ENCODE measurements at places on chromosomes 1 and 21. TPM values are rescaled to one million over a fixed set of nuclear protein-coding genes. Genes with fewer than 3 reads are reported as not detected.

GRCh38 chr1:7534061-7534825 lies 236.9 kb upstream of the VAMP3 start:
- DNase-seq = no peak
- H3K27ac ChIP-seq = no peak overlapping the region
- no peaks in the 10 kb centered on the region for H3K27me3 ChIP-seq
- H3K36me3 ChIP-seq = no peaks in the 10 kb centered on the region
- H3K4me3 ChIP-seq = no peak overlapping the region

- peaks cover 6% of the 10 kb centered on the region for H3K36me3 ChIP-seq
- H3K4me1 ChIP-seq = no peaks in the 10 kb centered on the region
- no peak for DNase-seq
- H3K4me3 ChIP-seq = no peak overlapping the region
- no peaks in the 10 kb centered on the region for H3K27me3 ChIP-seq
- H3K27ac ChIP-seq = no peak overlapping the region
Measured at GRCh38 chr1:108628665-108629064, 32.2 kb downstream of the HENMT1 start.

DNA sequence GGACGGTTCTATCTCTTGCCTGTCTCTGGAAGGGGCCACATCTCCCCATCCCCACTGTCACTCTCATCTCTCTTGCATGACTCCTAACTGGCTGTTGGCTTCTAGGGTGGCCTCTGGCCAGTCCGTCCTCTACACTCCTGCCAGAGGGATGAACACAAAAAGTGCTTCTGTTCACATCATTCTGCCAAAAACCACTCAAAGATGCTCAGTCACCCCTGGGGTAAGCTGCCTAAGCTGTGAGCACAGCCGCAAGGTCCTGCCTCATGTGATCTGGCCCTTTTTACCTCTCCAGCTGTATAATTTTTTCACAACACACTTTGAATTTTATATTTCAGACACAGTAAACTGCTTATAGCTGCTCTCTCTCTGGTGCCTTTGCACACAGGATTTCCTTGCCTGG lies 97.6 kb upstream of the CD34 start:
- H3K4me1 ChIP-seq = no peaks in the 10 kb centered on the region
- no peak for DNase-seq
- no peak overlapping the region for H3K27ac ChIP-seq
- no peak overlapping the region for H3K4me3 ChIP-seq
- H3K27me3 ChIP-seq = no peaks in the 10 kb centered on the region

DNA sequence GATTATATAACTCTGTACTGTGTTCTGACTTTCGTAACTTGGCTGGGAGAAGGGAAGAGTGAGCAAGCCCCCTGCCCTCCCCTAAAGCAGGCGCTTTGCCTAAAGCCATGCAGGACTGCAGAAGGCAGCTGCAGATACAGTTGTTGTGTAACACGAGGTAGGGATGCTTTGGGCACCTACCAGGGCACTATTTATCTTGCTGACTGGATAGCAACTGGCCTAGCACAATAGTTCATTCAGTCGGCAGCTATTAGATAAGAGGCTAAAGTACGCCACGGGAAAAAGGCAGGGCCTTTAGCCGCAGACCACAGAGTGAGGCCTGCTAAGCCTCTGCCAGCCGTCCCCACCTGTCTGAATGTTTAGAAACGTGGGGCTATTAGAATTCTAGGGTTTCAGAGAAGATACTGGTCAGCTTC lies 80.9 kb downstream of the TTC3 start:
- H3K27ac ChIP-seq = no peak overlapping the region
- no peak overlapping the region for H3K4me3 ChIP-seq
- no peak for DNase-seq
- H3K36me3 ChIP-seq = peaks cover 27% of the 10 kb centered on the region
- H3K4me1 ChIP-seq = no peaks in the 10 kb centered on the region

DNA sequence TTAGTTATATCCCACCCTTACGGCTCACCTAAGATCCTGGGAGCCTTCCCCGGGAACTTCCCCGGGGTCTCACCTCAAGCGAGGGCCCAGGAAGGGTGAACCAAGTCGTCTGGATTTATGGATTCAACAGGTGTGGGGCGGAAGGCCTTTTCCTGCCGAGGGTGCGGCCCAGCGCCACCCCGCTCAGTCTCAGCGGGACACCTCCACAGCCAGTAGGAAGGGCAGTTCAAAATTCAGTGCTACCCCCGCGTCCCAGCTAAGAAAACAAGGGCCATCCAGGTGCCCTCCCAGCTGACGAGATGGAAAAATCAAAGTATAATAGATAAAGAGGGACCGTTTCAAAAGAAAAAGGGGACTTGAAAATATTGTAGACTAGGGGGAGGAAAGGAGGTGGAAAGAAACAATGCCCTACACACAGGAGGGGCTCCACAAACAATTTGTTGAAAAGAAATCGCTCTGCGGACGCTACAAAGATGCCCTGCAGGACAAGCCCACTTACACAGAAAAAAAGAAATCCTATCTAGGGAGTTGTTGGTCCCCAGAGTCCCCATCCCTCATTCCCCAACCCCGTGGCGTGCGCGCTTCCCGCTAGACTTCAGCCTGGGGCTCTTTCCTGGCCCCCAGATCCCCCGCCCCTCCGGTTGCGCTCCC lies 1.3 kb downstream of the SLC2A1 start:
- no peak for DNase-seq
- peak overlapping the region; percentile 84 for H3K27ac ChIP-seq
- no peaks in the 10 kb centered on the region for H3K36me3 ChIP-seq
- H3K27me3 ChIP-seq = no peaks in the 10 kb centered on the region
- H3K4me3 ChIP-seq = peak overlapping the region; percentile 78
- peaks cover 56% of the 10 kb centered on the region for H3K4me1 ChIP-seq

GRCh38 chr1:30376054-30376697 lies 347.2 kb downstream of the MATN1 start:
- H3K27ac ChIP-seq = no peak overlapping the region
- H3K4me1 ChIP-seq = no peaks in the 10 kb centered on the region
- DNase-seq = no peak
- no peaks in the 10 kb centered on the region for H3K27me3 ChIP-seq
- H3K36me3 ChIP-seq = no peaks in the 10 kb centered on the region

- peaks cover 6% of the 10 kb centered on the region for H3K4me1 ChIP-seq
- no peak for DNase-seq
- no peak overlapping the region for H3K27ac ChIP-seq
- no peak overlapping the region for H3K4me3 ChIP-seq
- H3K36me3 ChIP-seq = no peaks in the 10 kb centered on the region
Measured at GRCh38 chr1:111750856-111751255, 4.8 kb upstream of the DDX20 start.

- no peak for DNase-seq
- no peaks in the 10 kb centered on the region for H3K36me3 ChIP-seq
- no peak overlapping the region for H3K27ac ChIP-seq
- no peaks in the 10 kb centered on the region for H3K4me1 ChIP-seq
- H3K4me3 ChIP-seq = no peak overlapping the region
Measured at GRCh38 chr1:236341298-236341697, 52.8 kb upstream of the EDARADD start.

- H3K4me1 ChIP-seq = peaks cover 38% of the 10 kb centered on the region
- DNase-seq = no peak
Measured at GRCh38 chr1:1309251-1310108, 1.1 kb downstream of the PUSL1 start.

GRCh38 chr1:9385801-9386573 lies 93.3 kb downstream of the SPSB1 start:
- no peaks in the 10 kb centered on the region for H3K4me1 ChIP-seq
- H3K4me3 ChIP-seq = no peak overlapping the region
- H3K27me3 ChIP-seq = no peaks in the 10 kb centered on the region
- DNase-seq = no peak
- no peaks in the 10 kb centered on the region for H3K36me3 ChIP-seq

- H3K27me3 ChIP-seq = no peaks in the 10 kb centered on the region
- no peak overlapping the region for H3K4me3 ChIP-seq
- H3K4me1 ChIP-seq = no peaks in the 10 kb centered on the region
- no peak overlapping the region for H3K27ac ChIP-seq
- no peaks in the 10 kb centered on the region for H3K36me3 ChIP-seq
- no peak for DNase-seq
Measured at GRCh38 chr1:235631816-235632215, 17.8 kb downstream of the GNG4 start.

DNA sequence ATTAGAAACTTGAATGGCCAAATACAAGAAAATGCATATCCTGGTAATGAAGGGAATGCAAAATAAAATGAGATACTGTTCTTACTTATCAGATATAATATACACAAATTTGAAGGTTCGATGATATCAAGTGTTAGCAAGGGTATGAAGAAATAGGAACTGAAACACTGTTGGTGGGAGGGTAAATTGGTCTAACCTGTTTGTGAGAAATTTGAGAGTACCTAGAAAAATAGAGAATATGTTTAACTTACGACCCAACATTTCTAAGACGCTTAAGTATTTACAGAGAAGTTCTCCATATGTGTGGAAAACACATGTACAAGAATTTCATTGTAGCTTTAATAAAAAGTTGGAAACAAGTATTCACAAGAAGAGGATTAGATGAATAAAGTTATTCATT lies 25.9 kb downstream of the ATG4C start:
- no peaks in the 10 kb centered on the region for H3K4me1 ChIP-seq
- H3K4me3 ChIP-seq = no peak overlapping the region
- H3K36me3 ChIP-seq = no peaks in the 10 kb centered on the region
- no peaks in the 10 kb centered on the region for H3K27me3 ChIP-seq

DNA sequence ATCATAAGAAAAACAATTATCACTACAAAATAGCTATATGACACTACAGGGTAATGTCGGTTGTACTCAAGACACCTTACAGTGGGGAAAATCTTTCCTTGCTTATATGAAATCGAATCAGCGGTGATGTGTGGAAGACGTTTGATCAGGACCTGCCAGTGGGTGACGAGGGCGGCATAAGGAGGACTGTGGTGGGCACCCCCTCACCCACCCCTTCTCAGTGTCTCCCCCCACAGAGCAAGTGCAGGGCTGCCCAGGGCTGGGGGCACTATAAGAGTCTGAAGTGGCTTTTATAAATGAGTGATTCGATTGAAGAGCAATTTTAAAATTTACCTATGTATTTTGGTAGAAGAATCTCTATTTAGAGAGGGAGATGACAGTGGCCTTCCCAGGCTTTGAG lies 35.8 kb downstream of the CRYAA start:
- no peaks in the 10 kb centered on the region for H3K4me1 ChIP-seq
- H3K27ac ChIP-seq = no peak overlapping the region
- H3K27me3 ChIP-seq = no peaks in the 10 kb centered on the region
- no peaks in the 10 kb centered on the region for H3K36me3 ChIP-seq
- no peak for DNase-seq

DNA sequence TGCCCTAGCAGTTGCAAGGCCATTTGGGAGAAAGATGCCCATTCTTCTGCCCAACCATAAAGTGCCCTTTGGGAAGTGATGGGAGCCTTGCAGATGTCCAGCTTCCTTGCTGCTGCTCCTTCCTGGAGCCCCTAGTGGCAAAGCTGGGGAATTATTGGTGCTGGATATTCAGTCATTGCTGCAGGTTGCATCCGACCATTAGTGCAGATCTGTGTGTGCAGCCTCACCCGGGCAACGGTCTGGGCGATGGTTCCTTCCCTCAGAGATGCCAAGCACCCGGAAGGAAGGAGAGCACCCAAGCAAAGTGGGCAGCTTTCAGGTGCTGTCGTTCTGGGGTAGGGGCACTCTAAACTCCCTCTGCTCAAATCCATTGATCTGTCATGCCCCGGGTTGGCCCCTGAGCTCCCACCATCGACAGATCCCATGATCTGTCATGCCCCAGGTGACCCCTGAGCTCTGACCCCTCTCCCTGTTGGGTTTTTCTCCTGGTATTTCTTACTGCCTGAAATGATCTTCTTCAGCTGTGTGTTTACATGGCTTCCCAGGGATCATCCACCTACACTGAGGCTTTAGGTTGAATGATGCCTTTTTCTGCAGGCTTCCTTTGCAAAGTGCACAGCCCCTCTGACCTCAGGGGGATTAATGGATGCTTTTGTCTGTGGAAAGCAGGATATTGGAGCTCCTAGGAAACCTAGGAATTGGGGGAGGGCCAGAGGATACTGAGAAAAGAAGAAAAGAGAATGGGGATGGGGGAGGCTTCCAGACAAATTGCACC lies 467.5 kb downstream of the PTPRU start:
- no peaks in the 10 kb centered on the region for H3K4me1 ChIP-seq
- H3K27me3 ChIP-seq = peaks cover 10% of the 10 kb centered on the region
- H3K27ac ChIP-seq = no peak overlapping the region
- no peak for DNase-seq
- H3K36me3 ChIP-seq = no peaks in the 10 kb centered on the region

DNA sequence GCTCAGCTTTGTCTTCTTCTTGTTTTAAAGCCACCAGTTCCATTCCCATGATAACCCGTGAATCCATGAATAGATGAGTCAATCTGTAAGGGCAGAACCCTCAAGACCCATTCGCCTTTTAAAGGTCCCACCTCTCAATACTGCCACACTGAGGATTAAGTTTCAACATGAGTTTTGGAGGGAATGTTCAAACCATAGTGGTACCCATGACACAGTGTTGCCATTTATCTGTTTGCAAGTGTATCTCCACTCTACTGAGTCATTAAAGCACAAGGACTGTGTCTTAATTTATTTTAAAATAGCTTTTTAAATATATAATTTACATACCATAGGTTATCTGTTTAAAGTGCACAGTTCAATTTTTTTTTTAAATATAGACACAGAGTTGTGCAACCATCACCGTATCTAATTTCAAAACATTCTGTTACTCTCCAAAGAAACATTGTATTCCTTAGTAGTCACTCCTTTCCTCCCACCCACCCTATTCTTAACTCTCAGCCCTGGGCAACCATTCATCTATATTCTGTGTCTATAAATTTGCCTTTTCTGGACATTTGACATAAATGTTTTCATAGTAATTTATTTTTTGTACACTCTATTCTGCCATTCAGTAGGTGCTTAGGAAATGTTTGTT lies 4.8 kb upstream of the IL24 start:
- no peaks in the 10 kb centered on the region for H3K27me3 ChIP-seq
- no peak overlapping the region for H3K4me3 ChIP-seq
- no peak overlapping the region for H3K27ac ChIP-seq

GRCh38 chr1:92211166-92211565 lies 6.5 kb upstream of the C1orf146 start:
- H3K4me3 ChIP-seq = no peak overlapping the region
- no peak overlapping the region for H3K27ac ChIP-seq
- no peaks in the 10 kb centered on the region for H3K27me3 ChIP-seq
- peaks cover 8% of the 10 kb centered on the region for H3K4me1 ChIP-seq
- no peak for DNase-seq
- no peaks in the 10 kb centered on the region for H3K36me3 ChIP-seq

Gene TNFRSF14
- 168 TPM for total RNA-seq

Gene SGIP1
- not detected for total RNA-seq

Gene SEMA6C
- 3.1 TPM for total RNA-seq

Gene PLA2G2C
- not detected for total RNA-seq

Gene KPRP
- total RNA-seq = not detected

Gene RIPK4
- 0.18 TPM for total RNA-seq

Gene SYNC
- not detected for total RNA-seq

Gene VCAM1
- 4.0 TPM for total RNA-seq

Gene OPTC
- not detected for total RNA-seq

Gene ZBTB21
- total RNA-seq = 39.0 TPM

Gene S100A7
- total RNA-seq = not detected

Gene FMO2
- not detected for total RNA-seq

Gene NCSTN
- 61.3 TPM for total RNA-seq

Gene AMY2A
- total RNA-seq = not detected

Gene HCN3
- 3.7 TPM for total RNA-seq
